ENCODE measurements at places on chromosomes 1 and 21. TPM values are rescaled to one million over a fixed set of nuclear protein-coding genes. Genes with fewer than 3 reads are reported as not detected.

The DDX20 gene
- total RNA-seq, result 15.4 TPM

The RPRD2 gene
- total RNA-seq, result 12.9 TPM

The TACSTD2 gene
- total RNA-seq, result 178 TPM

The LCE1D gene
- not detected for total RNA-seq

The VCAM1 gene
- total RNA-seq, result not detected

The CNKSR1 gene
- total RNA-seq, result 12.3 TPM

The OR10J1 gene
- total RNA-seq, result not detected

The TCEA3 gene
- total RNA-seq, result 2.1 TPM

The IGSF5 gene
- total RNA-seq, result 0.07 TPM

The ECE1 gene
- 51.6 TPM for total RNA-seq

The C21orf58 gene
- 0.68 TPM for total RNA-seq
